ENCODE measurements at places on chromosomes 11 and 22. TPM values are rescaled to one million over a fixed set of nuclear protein-coding genes. Genes with fewer than 3 reads are reported as not detected.

The MMP3 gene
- total RNA-seq, result not detected

GRCh38 chr22:24965822-24966626 is 13.5 kb downstream of the KIAA1671 start:
- no peak for DNase-seq

The RASSF10 gene
- total RNA-seq, result 3.7 TPM

GRCh38 chr11:73411031-73411430 is 34.8 kb downstream of the RELT start:
- no peak for DNase-seq

GRCh38 chr11:70883973-70884623 is 368.3 kb downstream of the SHANK2 start:
- no peak for DNase-seq

The ANGPTL5 gene
- total RNA-seq, result not detected

All from vagina (tissue), 2 donors.